ENCODE measurements at places on chromosomes 13 and 19. TPM values are rescaled to one million over a fixed set of nuclear protein-coding genes. Genes with fewer than 3 reads are reported as not detected.

- no peak for DNase-seq
These were observed 151.9 kb downstream of the COL4A1 start for GRCh38 chr13:110155072-110155471.

- DNase-seq = no peak
These were observed 86.8 kb upstream of the VSTM2B start for GRCh38 chr19:29439021-29439420.

GRCh38 chr19:2627319-2627829, 75.1 kb downstream of the GNG7 start:
- peak; percentile 54 for DNase-seq

- DNase-seq = no peak
These were observed 310.3 kb downstream of the KLF5 start for GRCh38 chr13:73369095-73369494.

DNA sequence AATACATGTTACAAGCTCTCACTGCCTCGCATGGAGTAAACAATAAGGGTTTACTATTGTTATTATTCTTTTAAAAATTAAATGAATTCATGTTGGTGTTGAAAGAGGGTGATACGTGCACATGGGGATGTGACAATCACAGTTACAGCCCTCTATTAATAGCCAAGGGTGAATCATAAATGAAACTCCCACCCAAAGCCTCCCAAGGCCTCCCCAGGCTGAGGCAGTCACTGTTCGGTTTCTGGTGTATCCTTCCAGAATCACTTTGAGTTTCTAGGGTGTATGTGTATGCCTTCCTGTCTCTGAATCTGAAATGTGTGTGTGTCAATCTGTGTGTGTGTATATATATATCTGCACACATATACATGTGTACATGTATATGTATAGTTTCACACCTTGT, 73.4 kb downstream of the AKAP11 start:
- no peak for DNase-seq

DNA sequence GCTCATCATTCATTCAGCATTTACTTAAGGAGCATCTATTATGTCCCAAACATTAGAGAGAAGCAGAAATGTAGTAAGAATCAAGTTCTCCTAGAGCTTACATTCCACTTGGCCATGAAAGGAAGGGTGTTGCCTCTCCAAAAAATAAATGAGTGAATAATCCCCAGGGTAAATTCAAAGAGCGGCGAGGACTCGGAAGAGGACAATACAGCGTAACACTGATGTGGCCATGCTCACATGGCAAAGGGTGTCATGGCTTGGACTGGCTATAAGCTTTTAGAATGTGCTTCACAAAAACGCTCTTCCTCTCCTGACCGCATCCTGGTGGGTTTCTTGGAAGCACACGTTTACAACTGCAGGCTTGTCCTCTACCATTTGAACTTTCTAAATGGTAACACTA, 290.2 kb downstream of the IRS2 start:
- DNase-seq = no peak

DNA sequence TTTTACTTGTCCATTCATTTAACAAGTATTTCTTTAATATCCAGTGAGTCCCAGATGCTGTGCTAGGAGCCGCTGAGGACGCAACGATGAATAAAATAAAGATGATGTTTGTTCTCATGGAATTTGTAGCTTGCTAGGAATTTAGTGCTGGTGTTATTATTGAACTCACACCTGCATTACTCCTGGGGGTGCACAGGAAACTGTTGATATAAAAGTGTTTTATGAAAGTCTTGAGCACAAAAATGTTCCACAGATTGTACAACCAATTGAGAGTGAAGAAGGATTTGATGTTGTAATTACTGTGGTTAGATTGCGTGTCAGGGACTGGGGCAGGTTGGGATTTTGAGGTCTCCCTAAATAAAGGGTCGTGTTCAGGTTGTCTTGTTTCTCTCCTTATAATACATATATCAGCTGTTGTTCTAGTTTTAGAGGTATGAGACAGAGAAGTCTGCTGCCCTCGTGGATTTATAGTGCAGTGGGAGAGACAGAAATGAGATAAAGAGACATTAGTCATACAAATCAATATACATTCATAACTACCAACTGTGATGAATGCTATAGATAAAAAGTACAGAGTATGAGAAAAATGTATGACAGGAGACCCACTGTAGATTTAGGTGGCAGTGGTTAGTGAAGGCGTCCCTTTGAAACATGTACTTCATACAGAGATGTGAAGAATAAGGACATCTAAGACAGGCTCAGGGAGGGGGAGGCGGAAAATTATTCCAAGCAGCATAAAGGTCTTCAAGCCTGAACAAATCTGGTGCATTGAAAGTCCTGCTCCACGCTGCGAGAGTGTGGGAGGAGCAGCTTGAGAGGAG, 11.3 kb downstream of the CACNG6 start:
- no peak for DNase-seq

DNA sequence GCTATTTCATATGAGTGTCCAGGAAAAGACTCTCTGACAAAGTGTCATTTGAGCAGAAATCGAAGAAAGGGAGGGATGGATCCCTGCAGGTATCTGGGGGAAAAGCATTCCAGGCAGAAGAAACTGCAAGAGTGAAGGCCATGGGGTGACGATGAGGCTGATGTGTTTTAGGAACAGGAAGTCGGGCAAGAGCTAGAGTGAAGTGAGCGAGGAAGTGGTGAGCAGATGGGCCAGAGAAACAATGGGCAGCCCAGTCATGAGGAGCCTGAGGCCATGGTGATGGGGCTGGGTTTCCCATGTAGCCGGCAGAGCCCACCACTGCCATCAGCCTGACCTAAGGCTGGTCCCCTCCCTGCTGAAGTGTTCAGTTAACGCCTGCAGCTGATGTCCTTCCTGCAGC, 150.2 kb downstream of the TNFSF13B start:
- no peak for DNase-seq

GRCh38 chr13:50071379-50071778, 56.1 kb downstream of the KCNRG start:
- no peak for DNase-seq

DNA sequence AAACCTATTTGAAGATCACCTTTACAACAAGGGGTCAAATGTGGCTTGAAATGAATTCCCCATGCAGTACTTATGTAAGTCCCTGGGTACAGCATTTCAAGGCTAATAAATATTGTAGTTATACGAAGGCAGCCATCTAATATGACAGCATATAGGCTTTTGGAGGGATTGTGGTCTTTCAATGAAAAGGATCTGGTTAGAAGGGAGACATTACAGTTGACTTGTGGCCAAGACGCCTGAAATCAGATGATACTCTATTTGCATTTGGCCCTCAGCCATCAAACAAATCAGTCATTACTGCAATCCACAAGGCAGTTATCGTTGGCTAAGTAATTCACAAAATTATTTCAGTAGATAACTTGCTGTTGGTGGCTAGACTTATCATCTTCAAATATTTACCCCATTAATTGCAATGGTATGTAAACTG, 242.7 kb downstream of the DCLK1 start:
- no peak for DNase-seq

GRCh38 chr19:17811103-17811502, 10.2 kb downstream of the INSL3 start:
- no peak for DNase-seq

- DNase-seq = no peak
These were observed 41.2 kb downstream of the SACS start for GRCh38 chr13:23392313-23392712.

DNA sequence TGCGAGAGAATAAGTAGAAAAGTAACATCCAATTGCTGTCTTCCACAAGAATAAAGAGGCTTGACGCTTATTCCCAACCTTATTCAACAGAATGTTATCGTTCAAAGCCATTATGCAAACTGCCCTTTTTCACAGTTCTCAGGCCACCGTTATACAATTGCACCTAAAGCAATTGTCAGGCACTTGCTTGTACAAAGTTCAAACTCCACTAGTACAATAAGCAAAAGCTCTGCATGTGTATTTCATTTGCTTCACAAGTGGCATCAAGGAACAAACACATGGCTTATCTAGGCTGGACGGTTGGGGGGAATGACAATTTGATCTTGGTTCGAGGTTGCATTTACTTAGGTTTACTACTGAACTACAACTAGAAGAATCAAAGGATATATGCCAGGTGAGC, 815.6 kb downstream of the EFNB2 start:
- DNase-seq = no peak

- DNase-seq = no peak
These were observed 73.9 kb upstream of the SLC10A2 start for GRCh38 chr13:103140001-103140671.

DNA sequence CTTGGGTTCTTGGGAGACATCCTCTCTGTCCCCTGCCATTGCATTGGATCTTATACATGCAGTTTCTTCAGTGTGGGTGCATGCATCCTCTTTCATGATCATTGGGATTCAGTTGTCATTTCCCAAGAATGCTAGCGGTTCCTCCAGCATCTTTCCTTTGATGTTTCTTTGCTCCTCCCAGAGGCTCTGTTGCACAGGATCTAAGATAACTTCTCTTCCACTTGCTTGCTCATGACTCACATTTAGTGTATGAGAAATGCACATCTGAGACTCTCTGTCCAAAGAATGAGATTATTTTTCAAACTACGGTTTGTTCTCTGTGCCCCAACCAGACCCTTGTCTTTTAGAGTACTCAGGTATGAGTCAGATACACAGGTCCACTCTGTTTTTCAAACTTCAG, 197.1 kb downstream of the NDFIP2 start:
- DNase-seq = no peak

- no peak for DNase-seq
These were observed 1775.1 kb upstream of the PCDH20 start for GRCh38 chr13:63190742-63191141.

DNA sequence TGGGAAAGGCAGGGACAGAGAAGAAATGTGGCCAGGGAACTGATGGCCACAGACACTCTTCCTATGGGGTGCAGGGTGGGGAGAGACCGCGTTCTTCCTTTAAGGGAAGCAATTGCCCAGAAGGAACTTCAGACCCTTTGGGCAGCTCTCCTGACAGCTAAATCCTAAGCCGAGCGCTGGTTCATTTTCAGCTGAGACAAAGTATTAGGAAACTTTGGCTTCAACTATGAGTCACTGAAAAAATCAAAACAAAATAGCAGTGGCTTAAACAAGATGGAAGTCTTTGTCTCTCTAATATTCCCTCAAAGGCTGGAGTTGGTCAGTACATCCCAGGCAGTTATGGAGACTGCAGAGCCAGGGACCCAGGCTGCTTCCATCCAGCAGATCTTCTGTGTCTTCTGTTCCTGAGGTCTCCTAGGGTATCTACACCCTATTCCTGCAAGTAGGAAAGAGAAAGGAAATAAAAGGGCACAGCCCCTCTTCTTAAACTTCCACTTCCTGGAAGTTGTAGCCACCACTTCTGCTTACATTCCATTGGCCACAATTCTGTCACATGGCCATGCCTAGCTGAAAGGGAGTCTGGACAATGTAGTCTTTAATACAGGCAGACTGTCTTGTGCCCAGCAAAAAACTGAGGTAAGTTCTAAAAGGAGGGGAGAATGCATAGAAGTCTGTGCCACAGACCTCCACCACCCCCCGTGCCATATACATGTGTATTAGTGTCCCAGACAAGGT, 163.5 kb downstream of the KATNAL1 start:
- no peak for DNase-seq

- no peak for DNase-seq
These were observed 36.6 kb upstream of the OXGR1 start for GRCh38 chr13:97030705-97031452.

- no peak for DNase-seq
These were observed 54.0 kb upstream of the IRS2 start for GRCh38 chr13:109840201-109840892.

DNA sequence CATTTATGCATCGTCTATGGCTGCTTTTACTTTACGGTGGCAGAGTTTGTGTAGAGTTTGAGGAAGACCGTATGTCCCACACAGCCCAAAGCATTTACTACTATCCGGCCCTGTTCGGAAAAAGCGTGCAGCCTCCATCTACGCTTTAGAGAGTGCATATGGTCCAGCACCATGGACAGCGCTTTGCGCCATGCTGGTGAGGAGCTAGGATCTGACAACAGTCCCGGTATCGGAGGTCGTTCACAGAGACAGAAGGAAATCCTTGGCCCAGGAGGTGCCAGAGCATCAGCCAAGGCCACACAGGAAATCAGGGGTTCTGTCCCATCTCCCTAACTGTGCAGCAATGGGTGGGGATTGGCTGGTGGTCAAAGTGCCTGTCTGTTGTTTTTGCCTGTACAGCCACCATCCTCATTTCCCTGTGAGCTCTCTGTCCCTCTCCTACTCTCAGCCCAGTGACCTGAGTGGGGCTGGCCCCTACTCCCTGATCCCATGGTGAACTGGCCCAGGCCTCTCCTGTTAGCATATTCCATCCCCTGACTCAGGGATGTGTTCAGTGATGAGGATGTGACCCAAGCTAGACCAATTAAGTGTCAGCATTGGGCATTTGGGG, 16.2 kb upstream of the PRODH2 start:
- peak; percentile 33 for DNase-seq

- DNase-seq = no peak
These were observed 506 bp upstream of the MRPL34 start for GRCh38 chr19:17305216-17305516.

DNA sequence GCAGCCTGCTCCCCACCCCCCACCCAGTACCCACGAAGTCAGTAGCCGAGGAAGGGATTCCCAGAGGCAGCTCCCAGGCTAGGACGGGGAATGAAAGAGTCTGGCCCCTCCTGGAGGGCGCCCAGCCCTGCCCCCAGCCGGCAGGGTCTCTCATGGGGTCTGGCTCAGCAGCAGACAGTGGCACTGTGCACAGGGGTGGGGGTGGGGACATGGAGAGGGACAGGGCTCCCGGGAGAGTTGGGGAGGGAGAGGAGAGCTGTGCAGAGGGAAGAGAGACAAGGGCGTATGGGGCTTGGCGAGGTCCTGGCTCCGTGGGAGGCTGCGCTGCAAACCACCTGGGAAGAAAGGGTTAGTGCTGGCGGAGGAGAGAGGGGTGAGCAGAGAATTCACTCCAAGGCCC, 27.7 kb upstream of the ASF1B start:
- DNase-seq = no peak

The GRIN2D gene
- 0.61 TPM for total RNA-seq

The ZNF528 gene
- total RNA-seq = 13.6 TPM

The FXYD1 gene
- 7.7 TPM for total RNA-seq

The ZNF763 gene
- total RNA-seq = 7.8 TPM

The CKM gene
- not detected for total RNA-seq

The SERPINE3 gene
- not detected for total RNA-seq

The KIR2DL1 gene
- total RNA-seq = not detected

The RFPL4AL1 gene
- total RNA-seq = not detected

The PSG3 gene
- total RNA-seq = not detected

The POLR1D gene
- total RNA-seq = 101 TPM

The TEX30 gene
- 4.0 TPM for total RNA-seq

The ZSWIM4 gene
- total RNA-seq = 3.0 TPM

The SHC2 gene
- 4.7 TPM for total RNA-seq

The DDX39A gene
- total RNA-seq = 55.3 TPM

The SBK3 gene
- total RNA-seq = not detected

The SIGLEC14 gene
- 0.55 TPM for total RNA-seq

The SYNGR4 gene
- total RNA-seq = not detected

The TTC9B gene
- 0.37 TPM for total RNA-seq
